ENCODE measurements at places on chromosomes 11 and 22.
A peak's percentile ranks its signal among the peaks of the same experiment; 100 is the strongest.

GRCh38 chr22:16955678-16956210, 52.3 kb downstream of the GAB4 start:
- no peaks in the 10 kb centered on the region for H3K36me3 ChIP-seq
- H3K4me3 ChIP-seq = no peak overlapping the region
- DNase-seq = no peak

- peaks cover 7% of the 10 kb centered on the region for H3K27me3 ChIP-seq
- DNase-seq = no peak
- no peaks in the 10 kb centered on the region for H3K4me1 ChIP-seq
Observed at GRCh38 chr11:12808519-12808918, 134.3 kb downstream of the TEAD1 start.

DNA sequence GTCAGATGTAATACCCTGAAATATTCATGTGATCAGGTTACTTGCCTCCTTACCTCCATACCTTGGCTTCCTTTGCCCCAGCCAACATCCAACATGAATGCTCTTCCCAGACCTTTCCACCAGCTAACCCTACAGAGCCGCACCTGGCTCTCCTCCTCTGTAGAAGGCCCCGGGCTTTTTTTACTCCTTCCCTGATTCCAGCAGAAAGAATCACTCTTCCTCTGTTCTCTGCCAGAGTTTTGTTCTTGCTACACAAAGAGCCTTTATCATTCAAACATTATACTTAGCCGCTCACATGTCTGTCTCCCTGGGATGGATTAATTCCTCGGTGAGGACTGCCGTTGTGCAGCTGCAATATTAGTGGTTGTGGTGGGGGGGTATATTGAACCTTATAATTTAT, 116.8 kb upstream of the GRAMD1B start:
- no peaks in the 10 kb centered on the region for H3K36me3 ChIP-seq
- no peaks in the 10 kb centered on the region for H3K4me1 ChIP-seq
- H3K27me3 ChIP-seq = peaks cover 3% of the 10 kb centered on the region
- DNase-seq = no peak
- H3K27ac ChIP-seq = no peak overlapping the region

DNA sequence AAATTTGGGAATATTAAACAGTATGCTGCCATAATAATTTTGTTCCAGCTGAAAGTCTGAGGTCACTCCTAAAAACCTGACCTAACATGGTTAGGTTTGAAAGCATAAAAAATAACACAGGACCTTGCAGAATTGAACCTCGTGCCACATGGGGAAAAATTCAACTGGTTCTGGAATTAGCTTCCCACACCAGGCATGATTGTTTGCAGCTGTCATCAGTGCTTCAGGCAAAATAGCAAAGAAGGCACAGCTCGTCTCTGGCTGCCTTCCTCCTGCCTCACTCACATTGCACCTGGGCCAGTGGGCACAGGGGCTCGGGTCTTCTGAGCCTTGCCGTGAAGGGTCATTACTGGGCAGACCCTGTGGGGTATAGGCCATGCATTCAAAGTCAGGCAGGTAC, 153.8 kb upstream of the ARHGAP20 start:
- peaks cover 2% of the 10 kb centered on the region for H3K27me3 ChIP-seq
- no peak for DNase-seq
- peaks cover 4% of the 10 kb centered on the region for H3K4me1 ChIP-seq
- H3K4me3 ChIP-seq = no peak overlapping the region

- H3K36me3 ChIP-seq = no peaks in the 10 kb centered on the region
- H3K4me3 ChIP-seq = no peak overlapping the region
- H3K4me1 ChIP-seq = peaks cover 8% of the 10 kb centered on the region
- no peak for DNase-seq
Observed at GRCh38 chr22:43944670-43945430, 10.4 kb upstream of the SAMM50 start.

GRCh38 chr11:122156940-122157382, 40.9 kb upstream of the BLID start:
- peaks cover 2% of the 10 kb centered on the region for H3K27me3 ChIP-seq
- H3K4me3 ChIP-seq = peak overlapping the region; percentile 6
- H3K4me1 ChIP-seq = peaks cover 9% of the 10 kb centered on the region
- H3K27ac ChIP-seq = no peak overlapping the region
- DNase-seq = no peak

- H3K4me1 ChIP-seq = no peaks in the 10 kb centered on the region
- H3K27me3 ChIP-seq = no peaks in the 10 kb centered on the region
- no peak overlapping the region for H3K4me3 ChIP-seq
- peaks cover 22% of the 10 kb centered on the region for H3K36me3 ChIP-seq
- DNase-seq = no peak
- H3K27ac ChIP-seq = no peak overlapping the region
Observed at GRCh38 chr22:40300884-40301672, 45.2 kb upstream of the ADSL start.

DNA sequence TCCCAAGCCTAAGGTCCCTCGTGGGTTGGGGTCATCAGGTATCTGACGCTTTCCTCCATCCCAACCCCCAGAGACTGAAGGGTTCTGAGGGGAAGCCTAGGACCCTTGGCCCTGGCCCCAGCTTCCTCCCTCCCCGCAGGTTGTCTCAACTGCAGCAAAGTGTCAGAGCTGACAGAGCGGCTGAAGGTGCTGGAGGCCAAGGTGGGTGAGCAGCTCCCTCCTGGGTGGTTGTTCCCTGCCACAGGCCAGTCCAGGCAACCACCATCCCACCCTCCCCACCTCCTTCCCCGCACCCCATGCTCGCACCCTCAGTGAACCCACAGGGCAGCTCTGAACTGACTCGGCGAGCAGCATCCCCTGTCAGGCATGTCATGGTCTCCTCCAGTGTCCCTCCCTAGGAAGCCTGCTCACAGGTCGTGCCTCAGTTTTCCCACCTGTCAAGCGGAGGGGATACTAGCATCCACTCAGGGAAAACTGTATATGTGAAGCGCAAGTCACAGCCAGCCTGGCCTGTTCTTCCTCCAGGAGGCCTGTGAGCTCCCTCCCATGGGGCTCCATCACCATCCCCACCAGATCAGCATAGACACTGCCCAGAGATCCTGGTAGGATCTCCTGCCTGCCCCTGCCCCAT, 20.8 kb downstream of the EMID1 start:
- no peak for DNase-seq
- peaks cover 9% of the 10 kb centered on the region for H3K27me3 ChIP-seq
- no peak overlapping the region for H3K4me3 ChIP-seq
- H3K36me3 ChIP-seq = no peaks in the 10 kb centered on the region
- no peak overlapping the region for H3K27ac ChIP-seq

DNA sequence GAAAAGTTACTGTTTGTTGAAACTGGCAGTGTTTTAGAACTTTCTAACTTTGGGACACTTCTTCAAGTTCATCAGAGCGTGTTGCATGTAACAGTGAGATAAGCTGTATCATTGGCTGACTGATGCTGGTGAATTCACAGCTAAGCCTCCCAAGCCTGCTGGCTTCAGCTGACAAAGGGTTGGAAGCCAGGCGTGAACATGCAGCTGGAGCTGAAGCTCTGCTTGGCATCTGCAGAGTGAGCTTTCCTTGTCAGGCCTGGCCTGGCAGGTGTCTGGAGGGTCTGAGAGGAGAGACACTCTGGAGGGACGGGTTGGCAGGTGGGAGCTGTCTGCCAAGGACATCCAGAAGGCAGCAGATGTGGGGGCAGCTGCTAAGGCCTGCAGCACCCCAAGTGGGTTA, 1.5 kb downstream of the AMPD3 start:
- no peaks in the 10 kb centered on the region for H3K36me3 ChIP-seq
- H3K27me3 ChIP-seq = no peaks in the 10 kb centered on the region
- peak overlapping the region; percentile 93 for H3K27ac ChIP-seq

- peaks cover 26% of the 10 kb centered on the region for H3K27me3 ChIP-seq
- peaks cover 4% of the 10 kb centered on the region for H3K36me3 ChIP-seq
- DNase-seq = no peak
Observed at GRCh38 chr11:77259641-77260040, 41.8 kb downstream of the GDPD4 start.

- no peak overlapping the region for H3K27ac ChIP-seq
- no peak for DNase-seq
- H3K4me1 ChIP-seq = peaks cover 5% of the 10 kb centered on the region
- H3K27me3 ChIP-seq = peaks cover 17% of the 10 kb centered on the region
- H3K4me3 ChIP-seq = no peak overlapping the region
Observed at GRCh38 chr22:40720538-40721256, 41.4 kb downstream of the MCHR1 start.

DNA sequence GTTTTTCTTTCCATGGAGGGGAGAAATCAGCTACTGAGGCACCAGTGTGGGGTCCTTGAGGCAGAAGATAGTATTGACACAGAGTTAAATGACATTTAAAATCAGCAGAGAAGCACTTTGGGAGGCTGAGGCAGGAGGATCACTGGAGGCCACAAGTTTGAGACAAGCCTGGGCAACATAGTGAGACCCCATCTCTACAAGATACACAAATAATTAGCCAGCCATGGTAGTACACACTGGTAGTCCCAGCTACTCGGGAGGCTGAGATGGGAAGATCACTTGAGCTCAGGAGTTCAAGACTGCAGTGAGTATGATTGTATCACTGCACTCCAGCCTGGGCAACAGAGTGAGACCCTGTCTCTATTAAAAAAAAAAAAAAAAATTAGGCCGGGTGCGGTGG, 38.1 kb downstream of the KREMEN1 start:
- H3K36me3 ChIP-seq = no peaks in the 10 kb centered on the region
- peaks cover 23% of the 10 kb centered on the region for H3K27me3 ChIP-seq
- DNase-seq = no peak
- no peak overlapping the region for H3K4me3 ChIP-seq

- DNase-seq = no peak
- no peak overlapping the region for H3K27ac ChIP-seq
- H3K4me3 ChIP-seq = no peak overlapping the region
Observed at GRCh38 chr11:120662071-120662676, 150.6 kb downstream of the GRIK4 start.

GRCh38 chr11:92752122-92752521, 217.3 kb upstream of the MTNR1B start:
- no peak overlapping the region for H3K4me3 ChIP-seq
- no peaks in the 10 kb centered on the region for H3K36me3 ChIP-seq
- DNase-seq = no peak
- H3K27ac ChIP-seq = no peak overlapping the region
- no peaks in the 10 kb centered on the region for H3K27me3 ChIP-seq

DNA sequence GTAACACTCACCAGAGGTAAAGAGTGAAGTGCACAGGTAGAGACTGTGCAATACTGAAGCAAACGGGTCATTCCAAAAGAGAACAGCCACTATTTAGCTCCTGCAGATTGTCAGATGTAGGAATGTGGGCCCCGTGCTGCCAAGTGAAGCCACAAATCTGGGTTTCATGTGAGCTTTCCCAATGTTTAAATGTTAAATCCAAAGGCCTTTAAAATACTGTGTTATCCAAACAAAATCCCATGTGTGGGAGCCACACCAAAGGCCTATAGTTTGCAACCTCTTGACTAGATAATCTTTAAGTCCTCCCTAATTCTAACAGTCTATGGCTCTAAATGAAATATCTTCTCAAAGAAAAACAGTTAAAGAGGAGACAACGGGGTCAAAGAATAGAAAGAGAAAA, 43.3 kb downstream of the RBFOX2 start:
- H3K27ac ChIP-seq = no peak overlapping the region
- H3K36me3 ChIP-seq = no peaks in the 10 kb centered on the region
- H3K27me3 ChIP-seq = peaks cover 20% of the 10 kb centered on the region
- no peak for DNase-seq
- no peak overlapping the region for H3K4me3 ChIP-seq

GRCh38 chr11:75051043-75051442, 45.6 kb downstream of the OR2AT4 start:
- no peak overlapping the region for H3K27ac ChIP-seq
- peaks cover 2% of the 10 kb centered on the region for H3K27me3 ChIP-seq
- H3K36me3 ChIP-seq = peaks cover 10% of the 10 kb centered on the region
- H3K4me3 ChIP-seq = no peak overlapping the region
- peaks cover 11% of the 10 kb centered on the region for H3K4me1 ChIP-seq

- peak overlapping the region; percentile 93 for H3K27ac ChIP-seq
- peak overlapping the region; percentile 84 for H3K4me3 ChIP-seq
- H3K4me1 ChIP-seq = peaks cover 56% of the 10 kb centered on the region
- peaks cover 21% of the 10 kb centered on the region for H3K36me3 ChIP-seq
Observed at GRCh38 chr22:40400159-40400558, 29.8 kb downstream of the SGSM3 start.

GRCh38 chr11:34603129-34604001, 17.5 kb upstream of the EHF start:
- H3K4me3 ChIP-seq = no peak overlapping the region
- no peaks in the 10 kb centered on the region for H3K27me3 ChIP-seq
- peaks cover 10% of the 10 kb centered on the region for H3K4me1 ChIP-seq
- no peak for DNase-seq

- no peaks in the 10 kb centered on the region for H3K36me3 ChIP-seq
- no peaks in the 10 kb centered on the region for H3K4me1 ChIP-seq
- H3K27ac ChIP-seq = no peak overlapping the region
- no peak overlapping the region for H3K4me3 ChIP-seq
Observed at GRCh38 chr11:117562136-117562535, 234.5 kb downstream of the CEP164 start.

DNA sequence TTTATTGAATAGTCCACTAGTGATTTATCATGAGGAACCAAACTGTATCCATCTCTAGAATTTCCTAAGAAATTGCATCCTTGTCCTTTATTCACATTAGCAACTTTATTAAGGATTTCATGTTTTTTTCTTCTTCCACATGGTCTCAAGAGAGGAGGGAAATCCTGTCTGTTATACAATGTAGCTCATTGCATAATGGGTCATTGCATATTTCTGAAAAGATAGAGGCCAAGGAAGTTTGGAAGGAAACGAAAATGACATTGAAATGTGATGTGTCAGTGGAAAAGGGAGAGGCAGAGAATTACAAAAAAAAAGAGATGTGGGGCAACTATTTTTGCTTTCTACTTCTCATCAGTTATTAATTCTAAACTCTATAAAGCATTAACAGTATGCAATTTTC, 353.1 kb downstream of the METTL15 start:
- DNase-seq = no peak
- H3K27ac ChIP-seq = no peak overlapping the region
- H3K4me3 ChIP-seq = no peak overlapping the region

DNA sequence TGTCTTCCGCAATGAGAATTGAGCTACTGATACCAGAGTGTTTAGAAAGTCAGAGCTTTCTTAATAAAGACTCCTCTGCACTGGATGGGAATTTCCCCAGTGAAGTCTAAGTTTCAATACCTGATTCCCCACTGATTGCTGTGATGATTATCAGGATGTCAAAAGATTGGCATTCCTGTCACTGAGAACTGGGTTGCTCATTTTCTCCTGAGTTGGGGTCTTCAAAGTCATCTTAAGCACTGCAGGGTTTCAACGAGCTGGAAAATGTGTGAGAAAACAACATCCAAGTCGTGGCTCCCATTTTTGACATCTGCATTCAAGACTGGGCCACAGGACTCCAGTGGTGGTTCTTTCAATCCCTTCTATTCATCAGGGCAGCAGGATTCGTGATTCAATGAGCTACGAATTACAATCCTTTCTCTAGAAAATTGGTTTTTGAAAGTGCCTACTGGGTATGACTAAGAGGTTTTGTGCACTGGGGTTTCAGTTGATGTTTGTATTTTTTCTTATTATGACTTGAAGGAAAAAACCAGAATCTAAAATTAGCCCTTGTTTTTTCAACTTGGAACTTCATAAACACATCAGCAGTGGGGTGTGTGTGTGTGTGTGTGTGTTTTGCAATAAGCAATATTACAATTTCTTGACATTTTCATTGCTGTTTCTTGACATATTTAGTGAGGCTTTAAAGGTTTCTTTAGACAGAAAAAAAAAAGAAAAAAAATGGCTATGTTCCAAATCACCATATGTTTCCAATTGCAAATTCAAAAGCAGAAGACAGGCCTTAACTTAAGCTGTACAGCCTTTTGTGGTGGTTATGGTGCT, 233.0 kb downstream of the FAM76B start:
- no peak overlapping the region for H3K4me3 ChIP-seq
- DNase-seq = no peak
- H3K27ac ChIP-seq = no peak overlapping the region

- H3K27ac ChIP-seq = no peak overlapping the region
- no peaks in the 10 kb centered on the region for H3K36me3 ChIP-seq
- no peak for DNase-seq
- peaks cover 20% of the 10 kb centered on the region for H3K27me3 ChIP-seq
Observed at GRCh38 chr11:36622431-36623136, 24.5 kb upstream of the RAG2 start.
